ENCODE measurements at places on chromosomes 1 and 21.

DNA sequence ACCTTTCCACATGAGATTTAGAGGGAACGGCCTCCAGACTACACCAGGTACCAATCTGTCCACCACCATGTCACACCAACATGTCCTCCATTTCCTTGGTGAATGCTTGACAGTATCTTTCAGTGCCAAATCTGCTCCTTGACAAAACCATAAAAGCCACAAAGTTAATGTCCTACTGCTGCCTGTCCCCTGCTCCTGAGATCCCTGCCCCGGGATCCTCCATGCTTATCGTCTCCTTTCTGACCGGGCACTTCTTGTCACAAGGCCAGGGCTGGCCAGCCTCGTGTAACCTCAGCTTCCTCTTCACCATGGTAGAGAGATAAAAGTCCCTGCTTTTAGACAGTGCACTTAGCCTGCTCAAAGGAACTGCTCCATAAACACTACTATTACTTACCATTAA is 136.2 kb downstream of the NAV1 start:
- DNase-seq: no peak

GRCh38 chr1:8378981-8379470 is 61.1 kb downstream of the SLC45A1 start:
- no peak for DNase-seq

DNA sequence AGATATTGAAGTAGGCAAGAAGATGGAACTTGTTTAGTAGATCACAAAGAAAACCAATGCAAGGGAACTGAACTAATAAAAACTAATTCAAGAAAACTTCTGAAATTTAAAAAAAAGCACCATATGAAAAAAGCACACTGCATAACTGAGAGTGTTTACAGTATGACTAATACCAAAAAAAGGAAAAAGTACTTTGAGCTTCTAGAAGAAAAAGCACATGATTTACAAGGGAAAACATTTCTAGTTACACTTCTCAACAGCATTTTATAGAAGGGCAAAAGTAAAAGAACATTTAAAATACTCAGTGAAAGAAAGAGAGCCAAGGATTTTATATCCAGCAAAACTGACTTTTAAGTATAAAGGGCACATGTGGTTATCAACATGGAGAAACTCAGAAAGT is 233.6 kb downstream of the RPS6KC1 start:
- DNase-seq: peak; percentile 2

- DNase-seq: no peak
Observed at GRCh38 chr1:111503585-111504060, at the start of the genes ADORA3 and TMIGD3. Gene ADORA3, minus strand, starts transcription at chr1:111503633. Its CDS starts 279 bp downstream, at chr1:111503354. Gene TMIGD3, minus strand, starts transcription at chr1:111503633. Its CDS starts 279 bp downstream, at chr1:111503354.

GRCh38 chr1:107785496-107786202 is 179.3 kb downstream of the VAV3 start:
- DNase-seq: no peak

- DNase-seq: no peak
Observed at GRCh38 chr1:228801068-228801467, 65.8 kb downstream of the RHOU start.

GRCh38 chr1:6727535-6727934 is 25.9 kb upstream of the DNAJC11 start:
- peak; percentile 13 for DNase-seq

DNA sequence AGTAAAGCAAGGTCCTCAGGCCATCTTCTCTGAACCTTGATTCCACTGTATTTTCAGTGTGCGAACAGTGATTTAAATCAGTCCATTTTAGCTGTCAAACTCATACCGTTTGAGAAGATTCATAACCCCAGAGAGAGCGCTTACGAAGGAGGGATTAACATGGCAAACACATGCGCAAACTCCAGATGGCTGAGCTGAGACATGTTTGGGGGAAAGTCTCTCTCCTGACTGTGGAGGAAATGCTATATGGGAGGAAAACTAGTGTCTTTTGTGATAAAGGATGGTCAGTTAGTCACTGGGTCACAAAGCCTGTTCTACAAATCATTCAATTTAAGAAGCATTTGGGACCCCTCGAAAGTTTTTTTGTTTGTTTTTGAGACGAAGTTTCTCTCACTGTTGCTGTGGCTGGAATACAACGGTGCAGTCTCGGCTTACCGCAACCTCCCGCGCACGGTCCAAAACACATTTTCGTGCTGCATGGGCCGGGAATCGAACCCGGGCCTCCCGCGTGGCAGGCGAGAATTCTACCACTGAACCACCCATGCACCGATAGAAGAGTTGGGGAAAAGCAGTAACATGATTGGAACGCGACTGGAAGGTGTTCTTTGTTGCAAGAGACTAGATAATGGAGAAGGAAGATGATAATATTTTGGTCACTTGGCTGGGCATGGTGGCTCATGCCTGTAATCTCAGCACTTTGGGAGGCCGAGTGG is 58.4 kb upstream of the CXADR start:
- peak; percentile 65 for DNase-seq

DNA sequence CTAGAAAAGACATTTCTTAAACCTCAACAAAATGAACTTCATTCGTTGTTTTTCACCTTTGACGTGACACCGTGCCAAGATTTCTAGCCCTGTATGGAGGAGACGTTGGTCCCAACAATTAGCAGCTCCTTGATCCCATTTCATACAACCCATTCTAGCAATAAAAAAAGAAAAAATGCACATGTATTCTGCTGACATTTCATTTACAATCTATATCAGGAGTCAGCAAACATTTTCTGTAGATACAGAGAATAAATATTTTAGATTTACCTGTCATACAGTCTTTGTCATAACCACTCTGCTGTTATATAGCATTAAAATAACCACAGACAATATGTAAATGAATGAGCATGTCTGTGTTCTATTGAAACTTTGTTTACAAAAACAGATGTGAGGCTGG is 7.0 kb upstream of the TAF1A start:
- no peak for DNase-seq

GRCh38 chr1:74811436-74812179 is 78.7 kb downstream of the TYW3 start:
- no peak for DNase-seq

DNA sequence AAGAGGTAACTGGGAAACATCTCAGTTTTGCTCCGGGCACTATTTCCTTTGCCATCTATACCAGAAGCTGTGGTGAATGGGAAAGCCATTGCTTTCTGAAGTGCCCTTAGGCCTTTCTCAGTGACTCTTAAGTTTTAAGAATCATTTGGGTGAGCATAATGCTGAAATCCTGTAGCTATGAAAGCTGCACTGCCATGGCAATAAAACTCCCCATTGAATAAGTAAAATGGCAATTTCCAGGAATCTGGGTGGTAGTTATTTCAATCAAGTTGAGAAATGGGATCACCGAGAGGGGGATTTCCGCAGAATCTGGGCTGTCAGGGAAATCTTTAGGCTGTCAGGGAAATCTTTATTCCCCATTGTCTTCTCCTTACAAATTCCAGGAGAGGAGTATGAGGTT is 26.8 kb upstream of the MACF1 start:
- DNase-seq: no peak

- DNase-seq: no peak
Observed at GRCh38 chr1:71918630-71919029, 363.7 kb downstream of the NEGR1 start.

- DNase-seq: peak; percentile 56
Observed at GRCh38 chr1:51063121-51063520, 38.9 kb upstream of the C1orf185 start.

DNA sequence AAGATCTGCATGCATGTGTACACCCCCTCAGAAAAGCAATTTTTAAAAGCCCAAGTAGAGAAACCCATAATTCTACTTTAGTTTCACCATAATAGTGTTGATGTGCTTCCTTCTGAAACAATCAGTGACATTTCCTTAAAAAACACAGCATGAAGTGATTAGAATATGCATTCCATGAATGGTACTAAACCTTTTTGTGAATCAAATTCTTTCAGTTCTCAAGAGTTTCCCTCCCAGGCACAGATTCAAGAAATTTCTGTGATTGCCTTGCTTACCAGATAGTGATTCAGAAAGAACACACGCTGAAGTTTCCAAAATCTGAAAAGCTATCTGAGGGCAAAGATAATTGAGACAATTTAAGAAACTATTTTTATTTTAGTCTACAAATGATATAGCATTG is 136.4 kb upstream of the ADGRL2 start:
- DNase-seq: peak; percentile 18
